HS-5 (cell line): ENCODE measurements at places on chromosomes 13 and 19.

- no peak for DNase-seq
Observed at GRCh38 chr13:58004751-58005150, 373.2 kb downstream of the PCDH17 start.

GRCh38 chr13:71469626-71470025, 397.4 kb downstream of the DACH1 start:
- no peak for DNase-seq

GRCh38 chr13:99261059-99261458, 2.9 kb upstream of the GPR18 start:
- DNase-seq: no peak

GRCh38 chr19:13629687-13630357, 123.5 kb upstream of the CACNA1A start:
- peak; percentile 91 for DNase-seq

DNA sequence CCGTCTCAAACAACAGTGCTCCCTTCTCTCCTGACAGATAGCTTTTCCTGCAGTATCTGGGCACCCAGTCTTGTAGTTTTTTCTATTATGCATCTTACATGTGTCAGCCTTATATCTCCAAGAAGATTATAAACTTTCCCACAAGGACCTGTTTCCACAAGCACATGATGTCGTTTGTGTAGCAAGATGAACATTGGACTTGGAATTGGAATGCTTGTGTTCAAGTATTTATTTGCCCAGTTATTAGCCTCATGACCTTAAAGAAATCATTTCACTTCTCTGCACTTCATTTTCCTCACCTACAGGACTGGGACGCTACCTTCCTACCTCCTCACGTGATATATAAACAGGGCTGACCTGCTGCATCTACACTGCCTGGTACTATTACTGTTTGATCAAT, 21.5 kb downstream of the SHISA2 start:
- DNase-seq: no peak

DNA sequence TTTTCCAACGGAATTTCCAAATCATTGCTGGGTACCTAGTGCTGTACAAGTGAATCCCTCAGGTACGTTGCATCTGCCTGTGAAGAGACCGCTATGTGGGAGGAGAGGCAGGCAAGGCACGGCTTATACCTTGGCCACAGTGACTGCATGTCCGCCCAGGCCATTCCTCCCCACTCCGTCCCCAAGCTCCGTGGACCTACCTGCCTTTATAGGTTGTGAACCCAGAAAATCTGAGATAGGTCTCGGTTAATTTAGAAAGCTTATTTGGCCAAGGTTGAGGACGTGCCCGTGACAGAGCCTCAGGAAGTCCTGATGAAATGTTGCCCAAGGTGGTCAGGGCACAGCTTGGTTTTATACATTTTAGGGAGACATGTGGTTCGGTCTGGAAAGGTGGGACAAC, 218.5 kb upstream of the TSHZ3 start:
- no peak for DNase-seq

DNA sequence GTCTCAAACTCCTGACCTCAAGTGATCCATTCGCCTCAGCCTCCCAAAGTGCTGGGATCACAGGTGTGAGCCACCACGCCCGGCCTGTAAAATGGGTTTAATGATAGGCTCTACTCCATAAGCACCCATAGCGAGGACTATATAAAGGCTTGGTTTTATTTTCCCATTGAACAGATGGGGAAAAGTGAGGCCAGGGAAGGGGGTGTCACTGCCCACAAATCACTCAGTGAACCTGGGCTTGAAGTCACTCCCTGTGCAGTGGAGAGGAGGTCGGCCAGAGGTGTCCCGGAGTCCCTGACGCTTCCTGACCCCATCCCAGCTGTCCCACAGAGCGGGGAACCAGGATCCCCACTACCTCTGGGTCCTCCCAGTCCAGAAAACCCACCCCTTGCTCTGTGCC, 14.9 kb downstream of the TLE2 start:
- no peak for DNase-seq

DNA sequence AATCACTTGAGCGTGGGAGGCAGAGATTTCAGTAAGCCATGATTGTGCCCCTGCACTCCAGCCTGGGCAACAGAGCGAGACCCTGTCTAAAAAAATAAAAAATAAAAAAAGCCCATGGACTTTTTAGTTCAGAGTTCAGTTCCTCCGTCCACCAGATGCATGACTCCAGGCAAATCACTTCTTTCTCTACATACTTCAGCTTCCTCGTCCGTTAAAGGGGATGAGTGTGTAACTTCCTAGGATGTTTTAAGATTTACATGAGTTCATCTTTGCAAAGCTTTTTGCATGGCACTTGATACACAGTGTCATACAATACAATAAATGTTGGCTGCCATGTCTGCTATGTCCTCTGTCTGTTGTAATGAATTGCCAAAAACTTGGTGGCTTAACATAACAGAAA, 10.0 kb upstream of the FFAR2 start:
- DNase-seq: no peak

DNA sequence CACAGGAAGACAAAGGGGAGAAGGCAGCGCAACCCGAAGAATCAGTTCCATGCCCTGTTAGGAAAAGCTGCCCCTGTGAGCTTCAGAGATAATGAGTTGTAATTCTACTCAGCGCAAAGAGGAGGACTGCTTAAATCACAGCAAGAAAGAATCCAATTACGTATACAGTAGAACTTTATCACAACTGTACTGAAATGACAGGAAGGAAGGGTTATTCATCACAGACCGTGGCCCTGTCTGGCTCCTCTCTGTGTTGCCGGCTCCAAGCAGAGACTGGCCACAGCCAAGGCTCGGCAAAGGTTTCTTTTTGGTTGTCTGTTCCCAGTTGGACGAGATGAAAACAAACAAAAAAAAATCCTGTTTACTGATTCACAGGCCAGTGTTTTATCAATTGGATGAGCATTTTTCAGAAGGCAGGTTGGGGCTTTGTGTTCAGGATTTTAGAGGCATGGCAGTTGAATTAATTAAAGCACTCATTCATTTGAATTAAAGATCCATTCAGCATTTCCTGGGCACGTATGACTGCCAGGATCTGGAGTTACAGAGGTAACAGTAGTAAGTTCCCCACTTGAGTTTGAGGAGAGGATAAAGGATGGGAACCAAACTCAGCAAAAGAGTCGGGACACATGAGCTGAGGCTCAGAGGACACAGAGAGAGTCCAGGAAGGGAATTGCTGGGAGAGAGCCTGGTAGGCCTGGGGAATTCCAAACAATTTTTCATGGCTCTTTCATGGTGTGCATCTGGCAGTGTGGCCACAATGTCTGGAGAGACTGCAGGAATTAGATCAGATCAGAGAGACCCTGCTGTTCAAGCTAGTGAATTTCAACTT, 341.0 kb downstream of the DNAJC15 start:
- DNase-seq: no peak

- no peak for DNase-seq
Observed at GRCh38 chr13:46572752-46573431, 19.9 kb downstream of the LRCH1 start.

DNA sequence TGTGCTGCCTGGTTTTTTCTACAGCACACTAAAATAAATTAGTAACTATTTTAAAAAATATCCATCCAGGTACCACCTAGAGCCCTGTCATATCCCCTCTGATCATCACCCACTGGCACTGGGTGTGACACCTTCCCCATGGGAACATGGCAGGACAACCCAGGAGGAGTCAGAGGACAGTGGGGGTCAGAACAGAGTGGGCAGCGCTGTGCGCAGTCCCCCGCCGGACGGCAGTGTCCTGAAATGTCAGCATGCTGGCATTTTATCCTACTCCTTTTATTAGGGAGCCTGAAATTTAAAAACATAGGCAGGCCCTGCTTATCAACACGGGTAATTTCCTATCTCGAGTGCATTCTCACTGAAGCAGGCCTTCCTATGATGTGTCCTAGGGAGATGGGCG, 42.1 kb upstream of the GAS6 start:
- no peak for DNase-seq
